RCC 7860 (cell line): ENCODE measurements at places on chromosomes 2 and 18.

DNA sequence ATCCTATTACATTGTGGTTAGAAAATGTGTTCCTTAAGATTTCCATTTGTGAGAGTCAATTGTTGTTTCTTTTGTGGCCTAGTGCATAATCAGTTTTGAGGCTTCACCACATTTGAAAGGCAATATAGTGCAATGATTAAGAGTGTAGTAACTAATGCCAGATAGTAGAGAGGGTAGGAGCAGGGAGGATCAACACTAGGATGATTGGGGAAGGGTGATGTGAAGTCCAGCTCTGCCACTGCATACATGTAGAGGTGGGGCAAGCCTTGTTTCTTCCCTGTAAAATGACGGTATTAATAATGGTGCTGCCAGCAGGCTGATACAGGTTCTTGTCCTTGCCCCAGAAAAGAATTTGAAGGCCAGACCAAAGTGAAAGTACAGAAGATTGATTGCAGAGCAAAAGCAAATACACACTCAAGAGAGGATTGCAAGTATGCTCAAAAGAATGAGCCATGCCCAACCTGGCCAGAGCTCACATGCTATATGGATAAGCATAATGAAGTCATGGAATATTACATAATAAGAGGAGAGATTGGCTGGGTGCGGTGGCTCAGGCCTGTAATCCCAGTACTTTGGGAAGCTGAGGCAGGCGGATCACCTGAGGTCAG is 8.0 kb downstream of the SP100 start:
- DNase-seq: no peak

DNA sequence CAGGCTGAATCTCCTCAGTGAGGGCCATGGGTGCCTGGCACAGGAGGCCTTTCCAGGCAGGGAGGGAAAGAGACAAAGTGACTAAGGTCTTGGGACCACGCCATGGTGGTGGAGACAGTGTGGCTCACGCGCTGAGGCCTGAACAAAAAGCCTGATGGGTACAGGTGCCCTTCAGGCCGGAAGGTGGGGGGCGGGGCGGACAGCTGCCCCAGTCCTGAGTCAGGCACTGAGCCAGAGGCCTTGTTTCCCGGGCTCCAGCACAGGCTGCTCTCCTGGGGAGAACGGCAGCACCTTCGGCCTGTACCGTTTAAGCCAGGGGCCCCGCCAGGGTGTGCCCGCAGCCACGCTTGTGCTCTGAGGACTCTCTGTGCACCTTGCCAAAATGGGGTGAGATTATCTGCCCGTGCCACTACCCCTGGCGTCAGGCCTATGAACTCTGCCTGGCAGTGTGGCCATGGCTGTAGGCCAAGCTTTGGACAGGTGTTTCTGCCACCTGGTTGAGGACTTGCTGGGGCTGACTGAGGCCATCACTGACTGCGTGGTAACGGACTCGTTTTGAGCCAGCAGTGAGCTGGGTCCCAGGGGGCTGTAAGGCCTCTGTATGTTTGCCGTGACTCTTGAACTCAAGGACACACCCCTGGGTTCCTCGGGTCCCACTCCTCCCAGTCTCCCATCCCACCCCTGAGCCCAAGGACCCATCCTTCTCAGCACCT is 31.7 kb upstream of the DNMT3A start:
- no peak for DNase-seq

DNA sequence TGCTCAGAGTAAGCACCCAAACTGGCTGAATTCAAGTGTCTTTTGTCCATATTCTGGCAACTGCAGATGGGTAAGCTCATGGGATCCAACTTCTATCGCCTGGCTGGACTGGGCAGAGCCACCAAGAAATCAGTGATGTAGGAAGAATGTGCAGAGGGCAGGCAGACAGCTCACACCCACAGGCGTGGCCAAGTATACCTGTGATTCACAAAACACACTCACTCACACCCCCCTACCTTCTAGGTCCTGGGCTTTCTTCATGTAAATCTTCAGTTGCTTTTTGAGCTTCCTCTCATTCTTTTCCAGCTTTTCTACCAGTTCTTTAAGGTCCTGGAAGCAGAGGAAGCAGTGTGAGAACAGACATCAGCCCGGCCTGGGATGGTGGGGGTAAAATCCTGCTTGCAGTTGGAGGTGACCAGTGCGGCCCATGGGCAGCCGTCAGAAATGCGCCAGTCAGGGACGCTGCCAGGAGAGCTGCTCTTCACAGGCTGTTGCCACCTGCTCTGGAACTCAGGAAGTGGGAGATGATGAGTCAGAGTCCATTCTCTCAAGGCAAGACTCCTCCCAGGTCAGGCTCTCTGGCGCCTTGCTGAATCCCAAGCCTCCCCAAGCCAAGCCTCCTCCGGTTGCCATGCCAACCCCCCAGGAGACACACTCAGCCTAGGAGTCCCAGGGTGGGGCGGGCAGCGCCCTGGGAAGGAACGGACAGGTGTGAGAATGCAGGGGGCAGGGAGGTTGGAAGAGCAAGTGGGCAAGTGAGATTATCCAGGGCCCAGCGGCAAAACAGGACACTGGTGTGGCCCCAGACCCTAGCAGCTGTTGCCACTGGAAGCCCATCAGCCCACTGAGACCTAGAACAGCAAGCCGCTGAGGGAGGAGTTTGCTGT is 36.2 kb upstream of the ACAA2 start:
- DNase-seq: peak; percentile 96

DNA sequence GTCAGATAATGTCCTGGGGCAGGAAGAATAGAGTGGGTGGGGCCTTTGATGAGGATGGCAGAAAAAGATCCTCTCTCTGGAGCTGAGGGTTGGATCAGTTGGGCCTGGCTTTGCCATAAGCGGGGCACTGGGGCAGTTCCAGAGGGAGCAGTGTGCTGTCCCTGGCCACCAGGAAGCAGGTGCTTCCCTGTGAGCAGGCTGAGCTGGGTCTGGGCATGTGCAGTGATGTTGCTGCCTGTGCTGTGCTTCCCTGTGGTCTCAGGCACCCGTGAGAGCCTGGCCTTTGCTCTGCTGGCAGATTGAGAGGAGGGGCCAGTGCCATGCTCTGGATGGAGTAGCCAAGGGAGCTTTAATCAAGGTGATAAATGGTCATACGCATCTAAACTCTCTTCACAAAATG is 14.6 kb upstream of the NPPC start:
- no peak for DNase-seq

- no peak for DNase-seq
Observed at GRCh38 chr18:766550-766860, 45.5 kb downstream of the YES1 start.

DNA sequence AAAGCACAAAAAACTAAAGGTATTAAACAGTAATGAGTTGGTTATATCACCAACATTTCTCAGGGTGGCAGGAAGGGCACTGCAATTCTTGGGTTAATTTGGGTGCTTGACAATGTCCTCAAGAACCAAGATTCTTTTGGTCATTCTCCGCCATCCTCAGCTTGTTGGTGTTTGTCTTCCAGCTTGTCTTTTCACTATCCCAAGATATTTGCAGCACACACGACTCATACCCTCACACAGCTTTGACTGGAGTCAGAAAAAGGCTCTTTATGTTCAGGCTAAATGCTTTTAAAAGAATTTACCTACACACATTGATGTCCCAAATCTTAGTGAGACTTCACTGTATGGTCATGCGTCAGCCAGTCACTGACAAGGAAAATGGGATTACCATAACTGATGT is 12.5 kb downstream of the GREB1L start:
- no peak for DNase-seq

- DNase-seq: no peak
Observed at GRCh38 chr2:188610827-188611226, 319.2 kb downstream of the GULP1 start.

GRCh38 chr18:10234912-10235660 is 219.3 kb upstream of the APCDD1 start:
- no peak for DNase-seq

GRCh38 chr2:3223080-3223923 is 154.3 kb downstream of the EIPR1 start:
- peak; percentile 65 for DNase-seq

- no peak for DNase-seq
Observed at GRCh38 chr2:166256896-166257295, 118.8 kb downstream of the SCN9A start.

DNA sequence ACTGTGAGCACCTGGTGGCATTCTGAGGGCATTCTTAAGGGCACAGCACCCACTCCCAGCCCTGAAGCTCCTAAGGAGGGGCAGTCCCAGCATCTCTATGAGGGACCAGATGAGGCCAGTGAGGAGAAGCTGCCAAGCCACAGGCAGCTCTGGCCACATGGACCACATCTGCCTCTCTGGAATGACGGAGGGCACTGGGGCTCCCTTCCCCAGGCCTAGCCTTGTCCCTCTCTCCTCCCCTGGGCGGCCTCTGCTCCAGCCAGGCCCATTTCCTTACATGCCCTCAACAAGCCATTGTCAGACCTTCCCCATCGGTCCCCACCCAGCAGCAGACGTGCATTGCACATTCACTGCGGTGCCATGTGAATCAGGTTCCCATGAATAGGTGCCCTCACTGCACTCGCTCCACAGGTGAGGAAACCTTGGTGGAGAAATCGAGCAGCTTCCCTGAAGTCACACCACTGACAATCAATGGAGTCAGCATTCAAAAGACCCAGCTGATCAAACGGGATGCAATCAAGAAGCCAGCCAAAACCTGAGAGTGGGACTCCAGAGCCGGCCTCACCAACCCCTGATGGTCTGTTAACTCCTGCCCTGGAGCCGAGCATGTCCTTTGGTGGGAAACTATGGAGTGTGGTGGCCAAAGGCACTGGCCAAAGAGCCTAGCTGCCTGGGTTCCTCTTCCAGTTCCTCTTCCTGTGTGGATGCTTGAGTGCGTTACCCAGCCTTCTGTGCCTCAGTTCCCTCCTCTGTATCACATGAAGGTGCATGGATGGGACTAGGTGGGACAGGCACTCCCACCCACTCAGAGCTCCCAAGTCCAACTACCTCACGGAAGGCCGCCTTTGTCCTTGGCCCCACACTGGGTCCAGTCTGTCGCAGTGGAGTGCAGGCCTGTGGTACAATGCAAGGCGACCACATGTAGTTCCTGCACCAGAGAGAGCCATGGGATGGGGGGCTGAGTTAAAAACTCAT is 147.3 kb downstream of the ZFP36L2 start:
- no peak for DNase-seq

DNA sequence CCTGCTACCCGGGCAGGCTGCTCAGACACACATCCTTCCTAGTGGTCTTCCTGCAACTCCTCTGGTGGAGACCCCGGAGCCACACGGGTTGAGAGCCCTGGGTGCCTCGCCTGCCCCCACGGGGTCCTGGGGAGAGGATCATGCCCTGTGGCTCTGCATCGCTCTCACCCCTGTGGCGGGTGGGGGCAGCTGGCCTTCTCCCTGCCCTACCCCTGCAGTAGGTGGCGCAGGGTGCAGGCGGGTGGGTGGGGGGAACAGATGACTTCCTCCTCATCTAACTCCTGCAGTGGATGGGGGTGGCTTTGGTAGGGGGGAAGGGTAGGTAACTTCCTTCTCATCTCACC is 38.5 kb downstream of the TSHZ1 start:
- DNase-seq: no peak

- DNase-seq: peak; percentile 28
Observed at GRCh38 chr2:227325839-227326195, 766 bp downstream of the MFF start.

DNA sequence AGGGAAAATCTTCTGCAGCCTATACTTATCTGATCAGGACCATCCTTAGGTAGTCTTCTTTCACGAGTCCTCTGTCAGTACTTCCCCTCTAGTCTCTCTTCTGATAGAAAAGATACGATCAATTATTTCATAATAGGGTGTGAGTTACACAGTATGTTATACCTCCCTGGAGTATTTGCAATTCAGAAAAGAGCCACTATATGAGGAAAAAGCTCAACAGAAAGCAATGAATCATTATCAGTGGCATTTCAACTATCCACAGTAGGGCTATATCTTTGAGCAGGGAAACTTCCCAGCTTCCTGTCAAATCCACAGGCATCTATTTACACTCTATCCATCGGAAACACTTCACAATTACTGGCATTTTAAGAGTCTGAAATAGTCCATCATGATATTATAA is 105.3 kb upstream of the ACVR2A start:
- DNase-seq: no peak

- no peak for DNase-seq
Observed at GRCh38 chr2:216943109-216943508, 83.2 kb upstream of the TNP1 start.

DNA sequence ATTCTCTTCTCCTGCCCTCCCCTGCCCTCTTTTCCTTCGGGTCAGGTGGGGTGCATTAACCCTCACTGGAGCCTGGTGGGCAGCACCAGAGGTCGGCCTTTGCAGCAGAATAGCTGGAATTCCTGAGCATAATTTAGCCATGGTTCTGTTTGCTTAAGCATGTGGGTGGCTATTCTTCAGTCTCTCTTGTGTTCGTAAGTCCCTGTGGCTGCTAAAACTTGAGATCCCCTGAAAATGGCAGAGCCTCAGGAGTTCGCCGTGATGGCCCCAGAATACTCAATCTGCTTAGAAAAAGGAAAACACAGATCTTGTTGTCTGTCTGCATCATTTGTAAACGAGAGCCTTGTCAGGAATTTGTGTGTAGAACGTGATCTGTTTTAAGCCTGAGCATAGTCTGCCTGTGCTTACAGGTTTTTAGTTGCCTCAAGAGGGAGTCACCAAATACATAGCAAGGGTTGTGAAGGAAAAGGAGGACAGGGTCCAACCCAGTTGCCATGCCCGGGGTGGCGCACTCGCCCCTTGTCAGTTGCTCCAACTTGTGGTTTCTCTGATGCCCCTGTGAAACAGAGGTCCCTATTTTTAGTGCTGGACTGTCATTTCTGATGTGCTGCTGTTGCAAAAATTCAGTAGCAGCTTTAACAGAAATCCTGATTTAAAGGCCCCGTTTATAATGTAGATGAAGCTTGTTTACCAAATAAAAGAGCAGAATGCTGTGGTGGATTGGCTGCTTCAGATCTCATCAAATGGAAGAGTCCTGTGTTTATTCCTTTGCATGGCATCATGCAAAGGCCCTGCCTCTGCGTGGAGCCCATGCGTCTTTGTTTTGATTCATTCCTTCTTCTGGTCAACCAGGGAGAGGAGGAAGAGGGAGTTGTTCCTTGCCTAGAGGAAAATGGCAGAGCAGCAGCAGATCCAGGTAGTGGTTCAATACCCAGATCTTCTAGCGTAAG is 74.8 kb downstream of the WDSUB1 start:
- no peak for DNase-seq

GRCh38 chr2:122239440-122239839 is 484.0 kb downstream of the TSN start:
- no peak for DNase-seq

DNA sequence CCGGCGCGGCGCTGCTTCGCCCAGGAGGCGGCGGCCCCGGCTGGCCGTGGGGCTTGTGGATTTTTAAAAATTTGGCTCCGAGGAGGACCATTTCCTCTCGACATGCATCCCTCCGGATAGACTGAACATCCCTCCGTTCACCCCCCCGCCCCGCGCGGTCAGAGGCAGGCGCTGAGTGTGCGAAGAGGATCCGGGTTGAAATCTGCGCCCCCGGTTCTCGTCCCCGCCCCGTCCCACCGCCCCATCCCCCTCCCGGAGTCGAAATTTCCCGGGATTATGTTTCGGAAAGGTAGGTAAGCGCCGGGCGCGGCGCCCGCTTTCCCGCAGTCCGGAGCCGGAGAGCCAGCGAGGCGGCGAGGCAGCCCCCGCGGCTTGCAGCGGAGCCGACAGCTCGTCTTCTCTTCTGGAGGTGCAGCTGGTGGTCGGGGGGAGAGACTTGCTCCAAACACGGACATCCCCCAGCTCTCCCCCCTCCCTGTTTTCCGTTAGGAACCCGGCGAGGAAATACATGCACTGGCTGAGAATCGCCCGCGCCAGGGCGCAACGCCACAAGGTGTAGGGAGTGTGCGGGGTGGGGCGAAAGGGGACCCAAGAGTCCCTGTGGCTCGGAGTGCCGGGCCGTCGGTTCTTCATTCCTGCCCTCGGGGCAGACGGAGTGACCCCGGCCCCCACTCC is at the start of gene PRKCE:
Gene PRKCE (plus strand): TSS at position 261 of the 675 bp plus-strand sequence.
- DNase-seq: no peak

- no peak for DNase-seq
Observed at GRCh38 chr2:191786694-191787093, 60.2 kb downstream of the CAVIN2 start.
